ENCODE measurements at places on chromosomes 3 and 15.

- DNase-seq: no peak
Measured at GRCh38 chr3:72390841-72391240, 457.4 kb downstream of the SHQ1 start.

DNA sequence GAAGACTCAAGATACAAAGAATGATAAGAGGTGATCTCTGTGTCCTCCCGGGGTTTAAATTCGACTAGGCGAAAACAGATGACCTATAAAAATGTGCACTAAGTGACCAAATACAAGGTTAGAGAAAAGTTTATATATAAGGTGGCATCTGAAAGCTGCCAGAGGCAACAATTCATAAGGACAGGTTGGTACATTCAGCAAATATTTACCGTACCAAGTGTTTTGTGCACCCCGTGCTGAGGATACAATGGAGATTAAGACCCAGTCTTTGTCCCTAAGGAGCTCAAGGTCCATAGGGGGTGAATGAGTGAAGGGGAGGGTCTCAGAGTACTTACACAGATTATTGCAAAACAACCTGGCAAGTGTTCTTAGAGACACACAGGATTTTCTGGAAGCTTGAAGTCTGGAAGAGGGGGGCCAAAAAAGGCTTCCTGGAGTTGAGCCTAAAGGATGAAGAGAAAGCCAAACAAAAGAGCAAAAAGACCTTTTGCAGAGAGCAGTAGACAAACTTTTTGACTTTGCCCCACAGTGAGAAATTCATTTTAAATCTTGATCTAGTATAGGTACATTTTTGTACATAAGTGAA lies 71.4 kb upstream of the LRIG1 start:
- no peak for DNase-seq

DNA sequence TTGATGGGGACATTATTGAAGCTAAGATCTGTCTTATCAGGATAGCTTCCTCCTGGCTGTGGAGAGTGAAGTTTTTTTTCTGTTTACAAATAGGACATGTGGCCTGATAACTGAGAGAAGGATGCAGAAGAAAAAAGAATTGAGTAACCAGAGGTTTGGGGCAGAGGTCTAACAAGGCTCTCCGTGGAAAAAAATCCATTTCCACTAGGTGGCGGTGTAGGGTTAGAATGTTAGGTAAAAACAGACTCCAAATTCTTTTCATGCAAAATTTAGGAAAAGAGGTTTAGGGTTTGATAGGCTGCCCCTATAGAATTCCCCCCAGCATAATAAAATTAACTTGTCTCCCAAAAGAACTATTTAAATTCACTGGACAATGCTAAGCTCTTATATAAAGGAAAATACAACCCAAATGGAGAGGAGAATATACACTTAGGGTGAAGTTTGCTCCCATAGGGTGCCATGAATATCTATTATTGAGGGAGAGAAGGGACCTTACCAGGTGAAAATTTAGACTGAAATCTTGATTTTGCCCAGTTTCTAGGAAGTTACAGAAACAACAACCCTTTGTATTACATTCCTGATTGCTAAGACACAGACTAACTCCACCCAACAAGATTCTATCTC lies 1560.4 kb downstream of the OTOL1 start:
- DNase-seq: peak; percentile 48

DNA sequence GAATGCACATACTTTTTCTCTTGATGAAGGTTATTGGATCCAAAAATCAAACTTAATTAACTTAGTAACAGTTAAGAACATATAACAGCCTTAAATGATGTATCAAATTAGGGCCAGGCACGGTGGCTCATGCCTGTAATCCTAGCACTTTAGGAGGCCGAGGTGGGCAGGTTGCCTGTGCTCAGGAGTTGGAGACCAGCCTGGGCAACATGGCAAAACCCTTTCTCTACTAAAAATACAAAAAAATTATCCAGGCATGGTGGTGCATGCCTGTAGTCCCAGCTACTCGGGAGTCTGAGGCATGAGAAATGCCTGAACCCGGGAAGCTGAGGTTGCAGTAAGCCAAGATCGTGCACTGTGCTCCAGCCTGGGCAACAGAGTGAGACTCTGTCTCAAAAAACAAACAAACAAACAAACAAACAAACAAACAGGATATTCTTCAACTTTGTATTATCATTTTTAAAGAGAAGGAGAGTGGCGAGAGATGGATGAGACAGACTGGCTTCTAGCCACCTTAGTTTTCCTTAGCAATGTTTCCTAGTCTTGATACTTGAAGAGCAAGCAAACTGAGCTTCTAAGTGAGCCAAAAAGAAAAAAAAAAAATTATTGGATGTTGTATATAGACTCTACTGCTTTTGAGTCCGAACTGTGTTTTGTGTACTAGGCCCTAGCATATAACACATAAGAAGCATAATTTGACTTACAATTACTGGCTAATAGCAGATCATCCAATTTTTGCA lies 13.8 kb downstream of the SPRED1 start:
- DNase-seq: peak; percentile 39

DNA sequence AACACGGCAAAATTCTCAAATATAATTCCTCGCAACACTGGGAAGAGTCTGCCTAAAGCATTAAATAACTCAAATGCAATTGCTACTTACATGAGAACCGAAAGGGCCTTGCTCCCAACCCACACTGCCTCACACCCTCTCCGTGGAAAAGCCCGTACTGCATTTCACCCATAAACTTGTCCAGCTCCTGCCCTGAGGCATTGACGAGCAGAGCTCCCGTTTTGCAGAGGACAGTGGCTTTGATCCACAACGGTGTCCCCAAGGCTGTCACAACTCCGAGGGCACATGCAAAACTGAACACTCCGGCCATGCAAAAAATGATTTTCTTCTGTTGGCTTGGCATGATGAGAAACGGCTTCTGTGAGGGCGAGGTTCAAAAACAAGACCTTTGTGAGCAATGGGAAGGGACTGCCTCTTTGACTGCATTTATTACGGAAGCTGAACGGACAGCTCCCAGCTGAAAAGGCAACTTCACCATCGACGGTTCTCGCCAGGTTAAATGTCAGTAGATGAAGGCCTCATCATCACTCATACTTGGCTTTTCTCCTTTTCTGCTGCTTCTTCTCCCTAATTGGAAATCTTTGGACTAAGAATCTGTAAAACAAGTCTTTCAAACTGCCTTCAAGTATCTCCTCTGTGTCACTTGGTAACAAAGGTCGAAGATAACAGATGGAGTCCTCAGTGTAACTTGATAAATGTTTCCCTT lies at the start of gene CLRN1:
CLRN1 (minus strand) TSS at position 362 of the 706 bp plus-strand sequence; CDS start at position 343, 19 bp downstream.
- no peak for DNase-seq

DNA sequence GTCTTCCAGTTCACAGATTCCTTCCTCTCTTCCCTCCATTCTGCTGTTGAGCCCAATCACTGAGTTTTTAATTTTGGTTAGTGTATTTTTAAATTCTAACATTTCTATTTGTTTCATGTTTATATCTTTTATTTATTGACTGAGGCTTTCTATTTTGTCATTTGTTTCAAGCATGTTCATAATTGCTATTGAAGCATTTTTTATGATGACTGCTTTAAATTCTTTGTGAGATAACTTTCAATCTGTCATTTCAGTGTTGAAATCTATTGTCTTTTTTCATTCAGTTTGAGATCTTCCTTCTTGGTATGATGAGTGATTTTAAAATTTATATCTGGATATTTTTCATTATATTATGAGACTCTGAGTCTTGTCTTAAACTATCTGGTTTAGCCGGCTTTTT lies 192.3 kb downstream of the RPLP1 start:
- DNase-seq: no peak

DNA sequence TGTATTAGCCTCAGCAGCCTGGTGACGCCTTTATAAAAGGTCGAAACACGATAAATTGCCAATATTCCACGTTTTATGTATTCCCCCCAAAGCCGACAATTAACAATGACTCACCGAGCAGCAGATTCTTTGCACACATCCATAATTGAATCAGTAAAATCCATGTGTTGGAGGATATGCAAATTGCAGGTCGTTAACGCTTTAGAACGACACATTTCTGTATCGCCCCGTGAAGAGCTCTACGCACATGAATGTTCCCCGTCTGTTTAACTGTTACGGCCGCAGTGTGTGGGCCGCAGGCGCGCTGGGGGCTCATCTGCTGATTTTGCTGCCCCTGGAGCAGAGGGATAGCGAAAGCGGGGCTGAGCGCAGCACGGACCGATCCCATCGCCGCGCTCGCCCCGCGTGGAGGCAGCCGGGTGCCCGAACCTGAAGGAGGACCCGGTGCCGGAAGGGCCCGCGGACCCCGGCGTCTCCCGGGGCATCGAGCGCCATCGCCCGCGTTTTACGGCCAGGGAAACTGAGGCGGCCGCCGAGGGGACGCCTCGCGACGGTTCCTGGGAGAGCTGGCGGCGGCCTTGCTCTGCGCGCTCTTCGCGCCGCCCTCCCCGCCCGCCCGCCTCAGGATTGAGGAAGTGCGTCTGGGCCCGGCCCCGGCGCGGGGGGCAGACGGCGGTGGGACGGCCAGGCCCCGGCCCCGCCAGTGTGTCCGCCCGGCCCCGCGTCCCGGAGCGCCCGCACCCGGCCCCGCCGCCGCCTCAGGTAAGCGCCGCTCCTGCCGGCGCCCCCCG lies at the start of gene LRRK1:
LRRK1 (plus strand) TSS at position 668 of the 791 bp plus-strand sequence. CDS start 5,276 bp downstream, outside the sequence.
- DNase-seq: no peak

GRCh38 chr3:76873532-76874242 lies 166.2 kb upstream of the ROBO2 start:
- DNase-seq: no peak

- DNase-seq: no peak
Measured at GRCh38 chr15:83848315-83849050, 194.6 kb downstream of the ADAMTSL3 start.

DNA sequence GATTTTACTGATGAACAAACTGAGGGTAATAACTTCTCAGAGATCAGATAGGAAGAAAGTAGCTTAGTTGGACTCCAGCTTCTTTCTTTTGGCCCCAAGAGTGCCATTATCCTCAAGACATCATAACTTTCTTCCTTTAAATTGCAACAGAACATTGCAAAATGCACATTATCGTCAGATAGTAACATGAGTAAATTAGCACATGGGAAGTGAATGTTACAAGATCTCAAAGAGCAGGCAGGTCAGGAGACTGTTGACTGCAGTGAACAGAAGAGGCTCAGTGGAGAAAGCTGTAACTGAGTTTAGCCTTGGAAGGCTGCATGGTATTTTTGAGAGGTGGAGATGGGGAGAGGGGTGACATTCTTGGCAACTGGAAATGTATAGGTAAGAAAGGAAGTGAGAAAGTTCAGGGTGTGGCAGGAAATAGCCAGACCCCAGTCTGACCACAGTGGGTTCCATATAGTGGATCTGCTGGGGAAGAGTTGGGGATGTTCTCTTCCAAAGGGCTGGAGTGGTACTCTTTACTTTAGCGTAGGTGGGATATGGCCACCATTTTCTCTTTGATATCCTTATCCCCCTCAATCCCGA lies 307.7 kb downstream of the RPLP1 start:
- no peak for DNase-seq

- peak; percentile 80 for DNase-seq
Measured at GRCh38 chr3:139934613-139935015, 371 bp upstream of the CLSTN2 start.

DNA sequence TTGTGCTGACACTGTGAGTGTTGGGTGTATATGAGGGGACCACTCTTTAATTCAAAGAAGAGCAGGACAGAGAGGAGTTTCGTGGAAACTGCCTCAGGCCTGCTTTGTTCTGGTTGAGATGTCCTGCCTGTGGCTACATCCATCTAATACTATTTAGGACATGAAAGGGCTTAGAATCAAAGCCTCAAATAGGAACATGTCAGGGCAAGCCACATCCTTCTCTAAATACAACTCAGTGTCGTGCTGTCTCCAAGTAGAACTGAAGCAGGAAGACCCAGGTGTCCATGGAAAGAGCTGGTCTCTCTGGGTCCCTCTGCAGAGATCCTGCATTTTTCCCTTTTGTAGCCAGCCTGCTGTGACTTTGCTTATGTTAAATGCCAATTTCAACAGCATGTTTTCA lies 156.2 kb upstream of the UMPS start:
- DNase-seq: no peak

GRCh38 chr3:71803248-71803647 lies 18.3 kb upstream of the PROK2 start:
- DNase-seq: no peak

Measured in pons (tissue), 1 donor.